ENCODE measurements at places on chromosomes 4 and X.

- DNase-seq, result no peak
These were observed 38.1 kb upstream of the CXCL13 start for GRCh38 chr4:77567549-77567948.

- DNase-seq, result no peak
These were observed 22.1 kb upstream of the SPATA4 start for GRCh38 chr4:176217510-176217909.

DNA sequence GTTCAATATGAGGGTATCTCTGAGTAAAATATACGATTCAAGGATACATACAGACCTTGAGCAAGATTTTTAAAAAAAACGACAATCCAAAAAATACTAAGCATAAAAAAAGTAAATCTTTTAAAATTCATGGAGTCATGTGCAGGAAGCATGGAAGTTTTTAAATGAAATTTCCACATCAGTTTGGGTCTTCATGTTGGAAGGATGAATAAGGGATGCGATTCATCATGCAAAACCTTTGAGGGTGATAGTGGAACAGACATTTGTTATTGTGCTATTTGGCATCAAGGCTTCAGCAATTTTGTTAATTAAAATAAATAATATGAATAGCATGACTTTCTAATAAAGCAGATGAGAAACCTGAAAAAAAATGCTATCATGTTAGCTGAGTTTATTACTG, 815.0 kb upstream of the PCDH10 start:
- DNase-seq, result no peak

GRCh38 chr4:177047851-177048174, 255.1 kb upstream of the VEGFC start:
- no peak for DNase-seq

- DNase-seq, result no peak
These were observed 337.4 kb upstream of the SFRP2 start for GRCh38 chr4:154126276-154126675.

GRCh38 chr4:37689353-37690095, 3.3 kb upstream of the RELL1 start:
- DNase-seq, result no peak

GRCh38 chrX:120334603-120335002, 23.3 kb upstream of the TMEM255A start:
- no peak for DNase-seq

DNA sequence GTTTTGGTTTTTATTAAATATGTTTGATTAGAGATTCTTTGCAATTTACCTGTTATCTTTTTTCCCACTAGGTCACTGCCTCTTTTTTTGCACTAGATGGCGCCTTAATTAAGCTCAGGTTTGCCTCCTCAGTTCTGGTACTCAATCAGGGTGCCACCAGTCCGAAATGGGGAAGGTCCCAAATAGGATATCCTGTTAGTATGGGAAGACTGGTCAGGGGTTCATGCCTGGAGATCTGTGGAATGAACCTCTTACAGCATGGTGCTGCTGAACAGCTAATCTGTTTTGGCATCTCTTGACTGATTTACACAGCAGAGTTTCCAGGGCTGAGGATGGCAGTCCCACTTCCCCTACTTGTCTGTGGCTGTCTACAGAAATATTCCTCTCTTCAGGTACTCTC, 24.2 kb upstream of the VSIG1 start:
- DNase-seq, result no peak
